ENCODE measurements at places on chromosomes 2 and 18.

- DNase-seq: no peak
Measured at GRCh38 chr2:148888003-148888501, 13.0 kb downstream of the KIF5C start.

- no peak for DNase-seq
Measured at GRCh38 chr18:10416065-10416464, 38.4 kb upstream of the APCDD1 start.

- no peak for DNase-seq
Measured at GRCh38 chr18:13831864-13832508, 8.0 kb downstream of the MC5R start.

GRCh38 chr2:100243631-100244030 lies 78.7 kb downstream of the LONRF2 start:
- no peak for DNase-seq

- no peak for DNase-seq
Measured at GRCh38 chr18:61448316-61448715, 115.1 kb downstream of the CDH20 start.

GRCh38 chr2:241061275-241061674 lies 40.8 kb downstream of the MTERF4 start:
- no peak for DNase-seq

DNA sequence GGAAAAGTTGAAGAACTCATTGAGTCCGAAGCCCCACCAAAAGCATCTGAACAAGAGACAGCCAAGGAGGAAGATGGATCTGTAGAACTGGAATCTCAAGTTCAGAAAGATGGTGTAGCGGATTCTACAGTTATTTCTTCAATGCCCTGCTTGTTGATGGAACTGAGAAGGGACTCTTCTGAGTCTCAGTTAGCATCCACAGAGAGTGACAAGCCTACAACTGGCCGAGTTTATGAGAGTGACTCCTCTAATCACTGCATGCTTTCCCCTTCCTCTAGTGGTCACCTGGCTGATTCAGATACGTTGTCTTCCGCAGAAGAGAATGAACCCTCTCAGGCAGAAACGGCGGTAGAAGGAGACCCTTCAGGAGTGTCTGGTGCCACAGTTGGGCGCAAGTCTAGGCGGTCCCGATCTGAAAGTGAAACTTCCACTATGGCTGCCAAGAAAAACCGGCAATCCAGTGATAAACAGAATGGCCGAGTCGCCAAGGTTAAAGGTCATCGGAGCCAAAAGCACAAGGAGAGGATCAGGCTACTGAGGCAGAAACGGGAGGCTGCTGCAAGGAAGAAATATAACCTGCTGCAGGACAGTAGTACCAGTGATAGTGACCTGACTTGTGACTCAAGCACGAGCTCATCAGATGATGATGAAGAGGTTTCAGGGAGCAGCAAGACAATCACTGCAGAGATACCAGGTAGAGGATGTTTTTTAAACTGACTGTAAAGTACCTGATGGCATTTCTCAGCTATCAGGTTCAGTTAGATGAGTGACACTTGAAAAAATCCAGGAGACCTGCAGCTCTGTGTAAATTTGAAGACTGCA lies 111.9 kb downstream of the HAUS1 start:
- no peak for DNase-seq

DNA sequence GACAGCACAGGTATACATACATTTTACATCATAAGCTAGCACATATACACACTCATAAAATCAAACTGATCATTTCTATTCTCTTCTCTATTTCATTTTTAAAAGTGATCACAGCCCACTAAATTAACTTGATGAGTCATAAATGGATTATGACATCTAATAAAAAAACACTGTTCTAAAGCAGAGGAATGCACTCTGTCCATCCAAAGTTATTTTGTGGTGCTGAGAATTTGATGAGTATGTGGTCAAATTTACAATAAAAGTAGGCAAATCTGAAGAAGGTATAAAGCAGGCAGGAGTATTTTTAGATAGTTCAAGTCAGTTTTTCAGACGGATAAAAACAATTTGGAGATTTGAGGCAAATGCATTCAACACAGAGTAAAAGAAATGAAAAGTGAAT lies 104.4 kb downstream of the NOL4 start:
- DNase-seq: no peak

- no peak for DNase-seq
Measured at GRCh38 chr18:78085241-78086185, 835.9 kb downstream of the GALR1 start.

DNA sequence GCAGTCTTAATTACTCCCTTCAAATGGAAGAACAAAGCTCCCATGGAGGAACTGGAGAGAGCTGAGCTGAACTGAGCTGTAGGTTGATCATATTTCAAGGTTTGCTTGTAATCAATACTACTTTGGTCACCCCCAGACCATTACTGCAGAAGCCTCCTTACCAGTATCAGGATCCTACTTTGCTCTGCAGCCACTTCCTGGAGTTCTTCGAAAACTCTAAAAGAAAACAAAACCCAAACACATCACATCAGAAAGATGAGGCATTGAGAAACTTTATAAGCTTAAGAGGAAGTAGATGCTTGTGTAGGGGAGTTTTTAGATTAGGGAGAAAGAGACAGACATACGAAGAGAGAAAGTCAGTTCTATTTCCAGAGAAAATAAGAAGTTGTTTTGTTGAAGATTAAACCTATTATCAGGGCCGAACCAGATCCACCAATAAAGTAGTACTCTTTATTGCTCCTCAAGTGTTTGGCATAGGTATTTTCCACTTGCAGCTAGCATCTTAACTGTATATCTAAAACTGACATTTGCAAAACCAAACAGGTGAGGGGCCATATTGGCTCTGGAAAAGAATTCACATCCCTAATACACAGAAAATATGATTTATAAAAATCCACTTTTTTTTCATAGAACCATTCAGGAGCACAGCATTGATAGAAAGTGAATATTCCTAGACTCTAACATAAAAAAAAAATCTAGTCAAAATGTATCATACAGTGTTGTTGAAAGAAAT lies 166.9 kb upstream of the KLF7 start:
- no peak for DNase-seq

- DNase-seq: no peak
Measured at GRCh38 chr2:226187616-226188015, 612.0 kb downstream of the IRS1 start.

DNA sequence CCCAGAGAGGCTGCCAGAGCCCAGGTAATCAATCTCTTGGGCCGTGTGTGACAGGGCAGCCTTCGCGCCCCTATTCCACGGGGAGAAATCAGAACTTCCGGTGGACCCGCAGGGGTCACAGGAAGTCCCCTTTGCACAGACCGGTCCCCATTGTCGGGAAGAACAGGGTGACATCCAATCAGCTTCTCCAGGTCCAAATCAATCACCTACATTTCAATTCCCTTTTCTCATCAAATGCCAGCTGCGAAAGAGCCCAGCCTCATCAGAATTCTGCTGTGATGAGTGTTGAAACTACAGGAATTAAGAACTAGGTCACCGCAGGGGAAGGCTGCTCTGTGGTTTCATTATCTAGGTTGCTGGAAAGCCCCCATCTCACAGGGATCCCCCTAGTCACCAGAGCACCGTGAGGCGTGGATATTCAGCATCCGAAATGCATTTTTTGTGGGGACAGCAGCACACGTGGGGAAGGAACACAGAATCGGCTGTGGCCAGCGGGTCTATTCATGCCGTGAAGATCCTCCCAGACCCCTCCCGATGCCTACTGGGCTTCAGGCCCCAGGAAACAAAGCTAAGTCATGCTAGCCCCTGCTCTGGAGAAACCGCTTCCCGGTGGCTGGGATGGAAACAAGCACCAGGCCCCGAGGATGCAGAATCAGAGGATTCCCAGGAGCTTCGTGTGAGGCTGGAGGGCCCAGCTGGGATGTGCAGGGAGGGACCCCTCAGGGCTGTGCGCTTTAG lies 193.7 kb upstream of the ID2 start:
- DNase-seq: no peak

GRCh38 chr2:180618570-180618969 lies 361.8 kb upstream of the UBE2E3 start:
- DNase-seq: no peak

DNA sequence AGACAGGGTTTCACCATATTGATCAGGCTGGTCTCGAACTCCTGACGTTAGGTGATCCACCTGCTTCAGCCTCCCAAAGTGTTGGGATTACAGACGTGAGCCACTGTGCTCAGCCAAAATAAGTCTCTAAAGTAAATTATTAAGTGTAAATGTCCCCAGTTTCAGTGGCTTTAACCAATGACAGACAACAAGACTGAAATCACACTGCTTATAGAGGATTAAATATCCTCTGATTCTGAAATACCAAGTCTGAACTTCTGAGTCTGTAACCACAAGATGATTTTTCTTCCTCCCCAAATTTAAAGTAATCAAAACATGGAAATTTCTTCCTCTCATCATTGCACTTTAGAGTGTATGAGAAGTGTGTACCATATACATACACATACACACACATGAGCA lies 16.5 kb upstream of the ANKRD44 start:
- DNase-seq: no peak

GRCh38 chr2:79861059-79861374 lies 348.2 kb downstream of the CTNNA2 start:
- DNase-seq: no peak

DNA sequence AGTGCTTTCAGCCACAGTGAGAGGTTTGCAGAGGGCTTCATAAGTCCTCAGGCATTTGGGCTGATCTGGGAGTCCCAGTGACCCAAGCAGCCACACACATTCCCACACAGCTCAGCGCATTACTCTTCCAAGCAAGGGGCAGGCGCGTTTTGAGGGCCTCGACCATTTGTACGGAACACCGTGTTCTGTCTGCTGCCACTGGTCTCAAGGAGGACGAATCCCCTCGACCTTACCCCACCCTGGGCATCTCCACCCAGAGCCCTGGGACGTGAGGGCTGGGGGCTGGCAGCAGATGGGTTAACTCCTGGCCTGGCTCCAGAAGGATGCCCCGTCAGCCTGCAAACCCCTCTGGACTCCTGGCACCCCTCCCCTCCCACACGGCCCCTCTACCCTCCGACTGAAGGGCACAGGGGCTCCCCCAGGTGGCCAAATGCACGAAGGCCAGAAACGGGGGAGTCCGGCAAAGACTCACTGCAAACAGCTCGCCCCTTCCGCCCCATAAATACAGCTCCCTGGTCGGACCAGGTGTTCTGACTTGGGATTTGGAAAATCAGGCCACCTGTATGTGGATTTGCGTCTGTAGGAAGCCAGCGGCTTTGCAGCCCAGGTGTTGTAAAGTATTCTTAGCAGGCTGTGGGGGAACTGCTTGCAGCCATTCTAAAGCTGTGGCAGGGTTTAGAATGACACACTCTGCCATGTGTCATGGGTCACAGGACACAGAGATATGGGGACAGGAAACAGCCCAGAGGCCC lies 33.6 kb upstream of the PTMA start:
- DNase-seq: no peak

DNA sequence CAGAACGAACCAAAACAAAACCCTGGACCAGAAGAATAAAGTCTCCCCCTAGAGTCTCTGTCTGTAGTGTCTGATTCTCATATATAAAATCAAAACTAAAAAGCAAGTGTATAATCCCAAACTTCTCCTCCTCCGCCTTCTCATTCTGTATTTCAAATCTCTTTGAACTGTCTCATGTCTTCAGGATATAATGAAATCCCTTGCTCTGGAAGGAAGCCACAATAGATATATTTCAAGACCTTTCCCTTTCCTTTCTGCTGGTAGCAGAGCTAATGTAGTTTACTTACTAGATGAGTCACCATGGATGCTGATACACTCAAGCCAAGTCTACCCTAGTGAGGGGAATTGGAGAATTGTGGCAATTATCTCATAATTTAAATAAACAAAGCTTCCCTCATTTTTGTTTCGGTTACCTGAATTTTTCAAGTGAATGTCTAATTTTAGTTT lies 33.5 kb upstream of the CCDC93 start:
- DNase-seq: no peak

GRCh38 chr2:33312355-33312754 lies 164.1 kb upstream of the RASGRP3 start:
- no peak for DNase-seq

GRCh38 chr18:12034241-12035100 lies 53.2 kb downstream of the IMPA2 start:
- DNase-seq: no peak

DNA sequence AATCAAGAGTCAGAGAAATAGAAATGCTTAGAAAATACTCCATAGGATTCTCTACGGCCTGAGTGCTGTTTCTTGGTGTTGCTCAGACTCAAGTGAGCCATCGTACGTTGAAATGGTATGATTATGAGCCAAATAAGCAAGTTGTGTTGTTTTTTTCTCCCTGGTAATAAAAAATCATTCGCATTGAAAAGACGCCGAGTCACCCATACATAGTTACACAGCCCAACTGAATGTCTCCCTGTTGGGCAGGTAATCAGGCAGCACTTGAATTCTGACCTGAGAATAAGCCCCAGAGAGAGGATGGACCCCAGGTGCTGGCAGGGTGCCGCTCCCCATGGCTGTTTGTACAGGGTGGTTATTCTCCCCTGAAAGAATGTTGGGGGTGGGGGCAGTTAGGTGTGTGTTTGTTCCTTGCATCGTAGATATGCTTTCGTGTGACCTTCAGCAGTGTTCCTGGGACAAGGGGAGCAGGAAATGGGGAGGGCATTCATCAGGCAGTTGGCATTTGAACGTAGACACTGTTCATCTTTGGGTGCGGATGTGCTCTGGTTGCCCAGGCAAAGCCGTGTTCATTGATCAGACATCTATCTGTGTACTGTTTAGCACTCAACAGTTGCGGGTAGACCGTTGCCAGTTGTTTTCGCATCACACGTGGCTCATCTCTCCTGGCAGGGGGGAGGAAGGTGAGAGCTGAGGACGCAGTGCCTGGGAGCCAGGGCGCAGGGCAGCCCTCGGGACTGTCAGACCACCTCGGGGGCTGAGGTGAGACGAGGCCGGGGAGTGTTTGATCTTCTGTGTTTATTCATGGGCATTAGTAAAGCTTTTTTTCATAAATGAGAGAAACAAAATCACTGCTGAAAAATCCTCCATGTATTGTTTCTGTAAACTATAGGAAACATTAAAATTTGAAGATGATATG lies 27.3 kb downstream of the MTCL1 start:
- DNase-seq: no peak

DNA sequence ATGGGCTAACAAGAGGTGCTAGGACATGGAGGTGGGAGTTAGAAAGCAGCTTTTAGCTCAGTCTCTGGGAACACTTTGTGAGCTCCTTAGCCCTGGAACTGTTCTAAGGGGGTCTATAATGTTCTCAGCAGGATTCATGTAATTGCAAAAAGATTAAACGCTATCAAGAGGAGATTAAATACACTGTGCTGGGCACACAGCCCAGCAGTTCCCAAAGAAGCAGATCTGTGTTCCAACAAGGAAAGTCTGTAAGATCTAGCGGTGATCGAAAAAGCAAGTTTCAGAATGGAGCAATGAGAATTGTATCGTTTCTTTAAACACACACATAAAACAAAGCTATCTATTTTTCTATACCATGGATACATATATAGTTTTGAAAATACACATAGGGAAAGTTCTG lies 2.4 kb upstream of the ARID5A start:
- no peak for DNase-seq
